Panc1 (cell line): ENCODE measurements at places on chromosomes 2 and 18.

GRCh38 chr18:11791131-11791530 is 60.1 kb upstream of the CHMP1B start:
- DNase-seq, result no peak

DNA sequence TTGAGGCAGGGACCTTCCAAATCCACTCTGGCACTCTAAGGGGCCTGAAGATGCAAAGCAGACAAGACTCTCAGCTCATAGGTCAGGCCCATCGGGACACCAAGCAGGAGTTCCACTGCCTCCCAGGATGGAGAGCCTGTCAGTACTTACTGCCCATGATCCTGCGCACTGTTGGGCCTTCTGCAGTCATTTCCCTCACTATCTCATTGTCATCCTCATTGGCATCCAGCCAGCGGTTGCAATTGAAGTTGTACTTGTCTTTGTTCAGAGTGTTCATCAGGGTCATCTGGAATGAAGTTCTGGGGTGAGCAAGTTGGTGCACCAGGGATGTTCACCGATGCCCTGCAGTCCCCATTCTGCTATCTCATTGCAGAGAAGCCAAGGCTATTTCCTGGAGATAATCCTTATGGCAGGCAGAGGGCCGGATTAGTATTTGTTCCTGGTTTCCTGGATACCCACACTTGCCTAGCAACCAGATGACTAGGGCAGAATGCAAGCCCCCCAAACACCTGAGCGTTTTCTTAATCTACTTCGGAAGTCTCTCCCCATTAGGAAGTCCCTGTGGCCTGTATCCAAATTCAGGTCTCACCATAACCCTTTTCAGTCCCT is 65.1 kb downstream of the LOXHD1 start:
- no peak for DNase-seq

DNA sequence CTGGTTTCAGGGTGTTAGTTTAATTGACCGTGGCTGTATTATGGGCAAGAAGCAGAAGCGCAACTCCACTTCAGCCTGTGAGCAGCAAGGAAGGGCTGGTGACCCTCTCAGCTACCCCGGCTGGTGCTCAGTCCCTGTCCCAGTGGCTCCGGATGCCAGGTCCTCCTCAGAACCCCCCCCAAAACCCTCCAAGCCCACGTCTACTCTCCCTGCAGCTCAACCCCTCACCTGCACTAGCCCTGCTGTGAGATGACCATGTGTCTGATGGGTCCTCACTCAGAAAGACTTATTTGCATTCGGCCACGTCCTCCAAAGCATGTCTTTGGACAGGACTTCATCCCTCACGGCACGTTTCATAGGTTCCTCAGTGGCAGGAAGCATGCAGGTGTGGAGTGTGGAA is 119.7 kb upstream of the ALKAL2 start:
- DNase-seq, result no peak

GRCh38 chr2:4831751-4832150 is 860.4 kb upstream of the SOX11 start:
- DNase-seq, result no peak

GRCh38 chr2:218363736-218364135 is 7.1 kb downstream of the CATIP start:
- no peak for DNase-seq

- DNase-seq, result no peak
Measured at GRCh38 chr2:154437104-154437503, 261.4 kb upstream of the KCNJ3 start.

DNA sequence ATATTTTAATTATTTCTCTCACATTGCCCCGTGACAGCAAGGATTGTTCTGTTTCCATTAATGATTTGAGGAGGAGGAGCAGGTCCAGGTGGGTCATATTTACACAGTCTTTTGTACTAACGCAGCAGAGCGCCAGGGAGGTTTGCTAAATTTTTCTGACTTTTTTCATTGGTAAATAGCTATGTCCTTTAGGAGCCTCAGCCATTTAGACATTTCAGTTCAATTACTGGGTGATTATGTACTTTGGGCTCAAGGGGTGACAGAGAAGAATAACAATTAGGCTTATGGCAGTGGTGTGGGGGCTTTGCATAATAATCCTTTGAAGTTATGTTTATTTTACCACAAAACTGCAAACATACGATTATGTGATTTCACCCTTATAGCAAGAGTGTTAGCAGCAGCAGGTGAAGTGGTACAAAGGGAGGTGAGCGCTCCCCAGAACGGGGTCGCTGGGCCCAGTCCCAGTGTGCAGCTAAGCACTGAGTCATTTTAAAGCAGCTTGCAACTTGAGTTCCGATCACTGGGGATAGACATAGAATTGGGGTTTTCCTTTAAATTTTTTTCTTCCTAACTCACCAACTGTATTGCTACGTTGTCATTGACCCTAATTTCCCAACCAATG is 80.3 kb downstream of the TSHZ1 start:
- no peak for DNase-seq

GRCh38 chr2:28457237-28457636 is 38.6 kb upstream of the PLB1 start:
- DNase-seq, result no peak

DNA sequence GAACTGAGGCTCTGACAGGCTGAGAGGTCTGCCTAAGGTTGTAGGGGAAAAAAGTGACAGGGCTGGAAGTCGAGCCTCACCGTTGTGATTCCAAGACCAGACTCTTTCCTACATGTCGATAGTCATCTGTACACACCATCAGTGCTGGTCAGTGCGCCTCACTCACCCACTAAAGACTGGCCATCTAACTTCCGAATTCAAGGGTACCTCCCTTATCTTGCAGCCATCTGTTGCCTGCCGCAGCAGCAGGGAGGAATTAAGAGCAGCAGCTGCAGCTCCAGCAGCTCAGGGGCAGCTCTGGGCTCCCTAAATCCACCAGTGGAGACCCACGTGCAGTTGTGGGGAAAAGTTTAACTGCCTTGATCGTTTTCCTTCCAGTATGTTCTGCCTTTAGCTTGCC is 32.6 kb upstream of the GPR39 start:
- DNase-seq, result no peak

- no peak for DNase-seq
Measured at GRCh38 chr2:222445227-222445626, 20.9 kb downstream of the SGPP2 start.

- DNase-seq, result no peak
Measured at GRCh38 chr18:5286525-5286924, 9.0 kb downstream of the ZBTB14 start.

GRCh38 chr2:950080-950966 is at the start of gene SNTG2:
Gene SNTG2 (plus strand): TSS chr2:950849. CDS start chr2:950997, 148 bp downstream.
- DNase-seq, result no peak

- DNase-seq, result no peak
Measured at GRCh38 chr2:203238292-203238703, 520 bp upstream of the CYP20A1 start.

- no peak for DNase-seq
Measured at GRCh38 chr18:57542126-57542525, 44.4 kb downstream of the FECH start.

GRCh38 chr2:137437386-137437785 is 526.9 kb upstream of the HNMT start:
- no peak for DNase-seq

DNA sequence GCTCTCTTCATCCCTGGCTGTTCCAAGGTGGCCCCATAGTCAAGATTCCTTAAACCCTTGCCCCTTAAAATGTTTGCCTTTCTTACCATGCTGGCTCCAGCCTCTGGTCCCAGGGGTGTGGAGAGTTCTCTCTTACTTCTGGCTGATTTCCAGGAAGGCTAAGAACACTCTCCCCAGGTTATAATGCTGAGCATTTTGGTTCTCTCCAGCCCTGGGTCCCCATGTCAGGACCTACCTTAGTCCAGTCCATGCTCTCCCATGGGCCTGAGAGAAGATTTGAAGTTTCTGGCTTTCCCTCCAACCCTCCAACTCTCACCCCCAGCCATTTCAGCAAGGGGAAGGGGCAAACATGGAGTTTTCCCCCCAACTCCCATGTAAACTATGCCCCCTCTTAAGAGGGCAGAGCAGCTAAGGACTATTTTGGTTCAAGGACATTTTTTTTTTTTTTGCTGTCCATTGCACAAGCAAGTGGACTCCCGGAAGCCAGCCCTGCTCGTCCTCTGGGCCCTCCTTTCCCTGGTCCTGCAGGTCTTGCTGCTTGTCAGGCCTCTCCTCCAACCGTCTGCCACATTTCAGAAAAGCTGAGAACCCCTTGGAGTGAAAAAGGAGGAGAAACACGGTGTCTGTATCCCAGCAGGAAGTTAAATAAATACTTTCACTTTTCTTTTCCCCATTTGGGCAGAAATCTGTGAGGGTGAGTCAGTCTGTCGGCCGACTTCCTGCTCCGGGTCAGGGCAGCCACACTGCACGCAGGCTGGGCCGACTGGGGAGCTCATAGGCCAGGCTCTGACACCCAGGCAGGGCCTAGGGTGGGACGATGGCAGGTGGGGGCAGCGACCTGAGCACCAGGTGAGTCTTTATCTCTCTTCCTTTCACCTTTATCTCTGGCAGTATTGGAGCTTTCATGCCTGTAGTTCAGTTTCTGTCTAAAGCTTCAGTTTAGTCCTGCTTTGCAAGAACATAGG is at the start of gene SP140L:
TSS of gene SP140L (plus strand) at position 741 of the 965 bp plus-strand sequence. CDS start at position 818, 77 bp downstream.
- peak; percentile 47 for DNase-seq

- no peak for DNase-seq
Measured at GRCh38 chr2:179275253-179276012, 10.8 kb upstream of the SESTD1 start.

DNA sequence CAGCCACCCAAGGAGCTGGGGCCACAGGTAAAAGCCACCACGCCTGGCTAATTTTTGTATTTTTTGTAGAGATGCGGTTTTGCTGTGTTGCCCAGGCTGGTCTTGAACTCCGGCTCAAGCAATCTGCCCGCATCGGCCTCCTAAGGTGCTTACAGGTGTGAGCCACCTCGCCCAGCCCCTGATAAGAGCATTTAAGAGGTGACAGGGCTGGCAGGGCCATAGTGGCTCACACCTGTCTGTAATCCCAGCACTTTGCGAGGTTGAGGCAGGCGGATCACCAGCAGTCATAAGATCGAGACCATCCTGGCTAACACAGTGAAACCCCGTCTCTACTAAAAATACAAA is 9.0 kb upstream of the CNNM3 start:
- DNase-seq, result no peak

- DNase-seq, result no peak
Measured at GRCh38 chr2:23497536-23497935, 112.6 kb downstream of the KLHL29 start.

- no peak for DNase-seq
Measured at GRCh38 chr2:82257796-82258555, 1953.4 kb upstream of the LRRTM1 start.

DNA sequence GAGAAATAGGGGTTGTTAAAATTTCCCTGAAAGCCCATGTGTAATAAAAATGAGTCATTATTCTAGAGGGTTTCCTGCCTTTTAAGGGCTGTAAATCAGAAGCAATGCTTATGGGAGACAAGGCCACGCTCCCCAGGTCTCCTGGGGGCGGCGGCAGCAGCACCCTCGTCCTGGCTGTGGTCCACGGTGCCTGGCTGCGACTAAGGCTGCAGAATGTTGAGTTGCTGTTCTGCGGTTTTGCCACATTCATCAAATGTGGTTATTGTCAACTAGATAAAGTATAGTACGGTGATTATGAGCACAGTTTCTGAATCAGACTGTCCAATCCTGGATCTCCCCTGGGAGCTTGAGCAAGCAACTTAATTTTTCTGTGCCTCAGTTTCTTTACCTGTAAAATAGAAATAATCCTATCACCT is 11.9 kb upstream of the AGFG1 start:
- DNase-seq, result no peak

GRCh38 chr2:197281421-197281820 is 29.2 kb downstream of the ANKRD44 start:
- no peak for DNase-seq

DNA sequence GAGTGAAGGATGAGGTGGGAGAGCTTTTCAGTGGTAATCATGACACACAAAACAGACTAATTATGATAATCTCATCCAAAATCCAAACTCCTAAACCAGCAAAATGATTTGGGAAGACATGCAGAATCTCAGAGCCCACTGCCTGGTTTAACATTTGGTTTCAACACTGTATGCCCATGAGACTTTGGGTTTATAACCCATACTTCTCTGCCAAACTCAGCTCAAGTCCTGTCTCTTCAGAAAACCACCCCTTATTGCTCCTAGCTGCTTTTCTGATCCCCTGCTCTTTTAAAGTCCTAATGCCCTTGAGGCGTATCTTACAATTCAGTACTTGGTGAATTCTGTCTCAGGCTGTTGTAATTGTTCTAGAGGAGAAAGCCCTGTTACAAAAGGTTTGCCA is 593.0 kb upstream of the ID2 start:
- no peak for DNase-seq

DNA sequence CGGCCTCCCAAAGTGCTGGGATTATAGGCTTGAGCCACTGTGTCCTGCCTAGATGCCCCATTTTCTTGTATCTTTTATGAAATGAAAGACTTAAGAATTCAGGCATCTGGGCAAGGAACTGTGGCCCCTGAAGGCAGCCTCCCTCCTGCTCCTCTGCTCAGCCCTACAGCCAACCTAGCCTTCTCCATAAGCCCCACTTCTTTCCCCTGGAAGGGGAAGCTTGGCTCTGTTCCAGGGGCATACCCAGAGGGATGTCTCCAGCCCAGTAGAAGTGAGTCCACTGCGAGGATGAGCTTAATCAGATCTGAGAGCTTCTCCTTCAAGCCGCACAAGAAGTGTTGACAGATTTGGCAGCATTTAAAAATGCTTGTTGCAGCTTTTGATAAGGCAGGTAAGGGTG is 39.7 kb downstream of the RHOB start:
- DNase-seq, result no peak

DNA sequence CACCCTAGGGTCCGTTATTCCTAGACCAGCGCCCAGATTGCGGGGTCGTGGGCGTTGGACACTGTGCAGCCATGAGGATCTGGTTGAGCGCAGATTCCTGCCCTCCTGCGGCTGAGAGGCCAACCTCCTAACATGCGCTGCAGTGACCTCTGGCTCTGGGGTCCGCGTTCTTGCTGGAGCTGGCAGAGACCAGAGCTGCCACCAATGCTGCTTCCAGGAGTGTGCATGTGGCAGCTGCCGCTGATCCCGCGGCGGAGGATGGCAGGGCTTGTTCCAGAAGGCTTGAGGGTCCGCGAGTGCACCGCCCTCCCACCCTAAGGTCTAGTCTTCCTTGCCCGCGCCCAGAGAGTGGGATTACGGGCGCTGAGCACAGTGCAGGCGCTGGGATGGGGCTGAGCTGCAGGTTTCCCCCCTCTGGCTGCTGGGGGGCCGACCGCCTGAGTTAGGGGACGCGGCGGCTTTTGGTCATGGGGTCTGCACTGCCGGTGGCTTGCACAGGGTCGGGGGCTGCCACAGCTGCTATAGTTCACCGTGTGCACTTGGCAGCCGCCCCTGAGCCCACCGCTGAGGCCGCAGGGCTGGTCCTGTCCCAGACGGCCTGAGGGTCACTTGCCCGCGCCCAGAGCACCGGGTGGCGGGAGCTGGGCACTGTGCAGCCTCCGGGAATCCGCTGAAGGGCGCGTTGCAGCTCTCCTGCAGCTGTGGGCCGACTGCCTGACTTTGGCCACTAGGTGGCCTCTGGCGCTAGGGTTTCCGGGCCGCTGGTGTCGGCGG is 145.9 kb downstream of the CCDC74A start:
- no peak for DNase-seq

DNA sequence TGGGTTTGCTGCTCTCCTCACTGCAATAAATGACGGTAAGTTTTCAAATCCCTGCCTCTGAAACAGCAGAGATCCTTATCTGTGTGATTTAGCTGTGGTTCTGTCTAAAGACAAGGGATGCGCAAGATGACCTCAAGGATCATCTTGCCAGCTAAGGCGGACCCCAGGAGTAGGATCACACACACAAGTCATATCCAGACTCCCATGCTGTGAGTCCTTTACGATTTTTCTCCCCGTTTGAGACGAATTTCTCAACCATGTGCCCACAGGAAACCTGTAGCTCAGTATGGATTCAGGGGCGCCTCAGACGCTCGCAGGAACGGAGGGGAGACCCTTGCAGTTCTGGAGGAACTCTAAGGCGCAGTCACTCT is 11.1 kb upstream of the DCTN1 start:
- DNase-seq, result no peak

- DNase-seq, result no peak
Measured at GRCh38 chr2:216687646-216688045, 7.7 kb downstream of the IGFBP5 start.
